ENCODE measurements at places on chromosomes 2 and 18. TPM values are rescaled to one million over a fixed set of nuclear protein-coding genes. Genes with fewer than 3 reads are reported as not detected.

Gene REG1A
- total RNA-seq = not detected

Gene UGT1A5
- 0.24 TPM for total RNA-seq

Gene FEV
- not detected for total RNA-seq

Gene ANXA4
- total RNA-seq = 59.3 TPM

Gene PAX8
- 24.3 TPM for total RNA-seq

Gene RNF144A
- total RNA-seq = 1.7 TPM

Gene LRP2
- total RNA-seq = under 0.01 TPM

Gene EHBP1
- total RNA-seq = 102 TPM

Gene FAM161A
- total RNA-seq = 1.7 TPM

Gene DPYSL5
- not detected for total RNA-seq

Gene EPB41L5
- total RNA-seq = 30.8 TPM

Gene RFX8
- total RNA-seq = not detected

Gene STPG4
- total RNA-seq = not detected

Gene LOXHD1
- total RNA-seq = not detected

Gene DDX1
- total RNA-seq = 66.3 TPM

Gene MYOM1
- 0.96 TPM for total RNA-seq

Gene COL5A2
- total RNA-seq = 1.9 TPM

Gene TTN
- under 0.01 TPM for total RNA-seq

Gene TMEM163
- 0.72 TPM for total RNA-seq

Gene KIAA2012
- not detected for total RNA-seq

Gene MC5R
- total RNA-seq = not detected

Gene NEB
- total RNA-seq = 0.21 TPM

Gene HRH4
- 0.64 TPM for total RNA-seq

Gene L3MBTL4
- 1.9 TPM for total RNA-seq

Gene SP5
- not detected for total RNA-seq

Gene MRPL44
- 45.6 TPM for total RNA-seq

Gene SCN1A
- total RNA-seq = not detected

Gene GPR39
- total RNA-seq = 7.2 TPM

Gene ALK
- total RNA-seq = not detected

Gene ONECUT2
- total RNA-seq = not detected

Gene GREB1L
- 2.7 TPM for total RNA-seq

Gene TUBA3E
- not detected for total RNA-seq

Gene C2orf66
- 0.43 TPM for total RNA-seq

Gene EVX2
- not detected for total RNA-seq

Gene ALPG
- not detected for total RNA-seq

Gene GRHL1
- total RNA-seq = 14.1 TPM

Gene HSBP1L1
- total RNA-seq = 35.0 TPM

Gene CCDC68
- total RNA-seq = 9.2 TPM

Gene SNORC
- 1.3 TPM for total RNA-seq

Gene MGAT4A
- total RNA-seq = 2.4 TPM

Gene PLGLB2
- total RNA-seq = 0.24 TPM

Gene RAPH1
- 16.6 TPM for total RNA-seq

Gene KLHL14
- 0.24 TPM for total RNA-seq

Gene MPP4
- not detected for total RNA-seq

Gene ATG9A
- total RNA-seq = 34.0 TPM

Gene DCDC2C
- total RNA-seq = not detected

Gene CD8B2
- total RNA-seq = not detected

Gene LIPG
- 36.9 TPM for total RNA-seq

Gene STK16
- 25.5 TPM for total RNA-seq
